T-helper 17 cell (primary cell): ENCODE measurements at places on chromosomes 11 and 22. TPM values are rescaled to one million over a fixed set of nuclear protein-coding genes. Genes with fewer than 3 reads are reported as not detected.
A peak's percentile ranks its signal among the peaks of the same experiment; 100 is the strongest.

The LRRN4CL gene
- total RNA-seq = not detected

The RIMBP3C gene
- 1.2 TPM for total RNA-seq

The CENPM gene
- total RNA-seq = 26.9 TPM

The OR10V1 gene
- not detected for total RNA-seq

GRCh38 chr11:59615120-59615636 is 396 bp downstream of the OSBP start:
- peak overlapping the region; percentile 98 for H3K4me3 ChIP-seq
- DNase-seq = peak; percentile 60
- no peaks in the 10 kb centered on the region for H3K36me3 ChIP-seq
- H3K4me1 ChIP-seq = peaks cover 38% of the 10 kb centered on the region
- H3K27me3 ChIP-seq = no peaks in the 10 kb centered on the region

- H3K27me3 ChIP-seq = no peaks in the 10 kb centered on the region
- peaks cover 3% of the 10 kb centered on the region for H3K36me3 ChIP-seq
- peaks cover 24% of the 10 kb centered on the region for H3K4me1 ChIP-seq
- no peak overlapping the region for H3K27ac ChIP-seq
These were observed 25.3 kb downstream of the PPARA start for GRCh38 chr22:46175631-46176030.

DNA sequence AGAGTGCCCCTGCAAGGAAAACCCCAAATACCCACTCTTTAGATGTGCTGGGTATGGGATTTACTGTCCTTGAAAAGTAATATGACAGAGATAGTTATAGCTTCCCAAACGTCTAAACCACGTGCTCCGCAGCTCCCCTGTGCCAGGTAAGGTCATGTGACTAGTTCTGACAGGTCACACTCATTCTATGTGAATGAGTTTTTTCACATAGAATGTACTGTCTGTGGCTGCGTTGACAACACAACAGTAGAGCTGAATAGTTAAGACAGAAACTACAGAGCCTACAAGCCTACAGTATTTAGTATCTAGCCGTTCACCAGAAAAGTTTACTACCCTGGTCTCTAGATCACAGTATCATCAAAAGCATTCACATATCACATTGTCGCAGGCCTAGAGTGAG is 236.2 kb downstream of the ETS1 start:
- peaks cover 2% of the 10 kb centered on the region for H3K36me3 ChIP-seq
- no peak overlapping the region for H3K4me3 ChIP-seq
- DNase-seq = no peak
- peaks cover 25% of the 10 kb centered on the region for H3K4me1 ChIP-seq
- H3K27ac ChIP-seq = peak overlapping the region; percentile 86

DNA sequence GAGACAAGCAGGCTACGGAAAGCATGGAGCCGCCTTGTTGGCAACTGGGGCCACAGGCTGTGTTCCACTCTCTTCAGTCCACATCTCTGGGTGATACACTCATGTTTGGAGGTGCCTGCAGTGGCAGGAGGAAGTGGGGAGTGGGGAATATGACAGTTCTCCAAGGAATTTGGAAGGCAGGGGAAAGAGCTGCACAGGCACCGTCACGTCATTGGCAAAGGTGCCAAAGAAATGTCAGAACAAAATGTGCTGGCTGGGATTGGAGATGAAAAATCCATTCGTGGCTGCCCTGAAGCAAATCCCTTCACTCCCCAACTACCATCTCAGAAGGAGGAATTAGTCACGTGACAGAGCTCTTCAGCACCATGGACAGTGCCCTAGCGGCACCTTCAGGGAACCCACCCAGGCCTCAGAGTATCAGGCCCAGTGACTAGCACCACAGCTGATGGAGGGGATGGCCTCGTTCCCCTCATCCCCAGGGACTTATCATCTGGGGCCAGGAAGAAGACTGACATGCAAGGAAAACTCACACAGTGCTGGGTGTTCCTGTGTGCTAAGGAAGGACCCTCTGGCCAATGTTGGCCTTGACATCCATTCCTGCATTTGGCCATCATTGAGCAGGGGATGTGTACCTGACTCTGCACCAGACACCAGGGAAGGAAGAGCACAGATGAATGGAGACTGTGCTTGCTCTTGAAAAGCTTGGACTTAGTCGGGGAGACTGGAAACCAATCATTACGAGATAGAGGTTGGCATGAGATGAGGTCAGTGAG is 48.5 kb upstream of the PRDM11 start:
- peak; percentile 25 for DNase-seq
- peaks cover 6% of the 10 kb centered on the region for H3K36me3 ChIP-seq
- peaks cover 20% of the 10 kb centered on the region for H3K4me1 ChIP-seq
- H3K4me3 ChIP-seq = no peak overlapping the region
- H3K27me3 ChIP-seq = peaks cover 46% of the 10 kb centered on the region

DNA sequence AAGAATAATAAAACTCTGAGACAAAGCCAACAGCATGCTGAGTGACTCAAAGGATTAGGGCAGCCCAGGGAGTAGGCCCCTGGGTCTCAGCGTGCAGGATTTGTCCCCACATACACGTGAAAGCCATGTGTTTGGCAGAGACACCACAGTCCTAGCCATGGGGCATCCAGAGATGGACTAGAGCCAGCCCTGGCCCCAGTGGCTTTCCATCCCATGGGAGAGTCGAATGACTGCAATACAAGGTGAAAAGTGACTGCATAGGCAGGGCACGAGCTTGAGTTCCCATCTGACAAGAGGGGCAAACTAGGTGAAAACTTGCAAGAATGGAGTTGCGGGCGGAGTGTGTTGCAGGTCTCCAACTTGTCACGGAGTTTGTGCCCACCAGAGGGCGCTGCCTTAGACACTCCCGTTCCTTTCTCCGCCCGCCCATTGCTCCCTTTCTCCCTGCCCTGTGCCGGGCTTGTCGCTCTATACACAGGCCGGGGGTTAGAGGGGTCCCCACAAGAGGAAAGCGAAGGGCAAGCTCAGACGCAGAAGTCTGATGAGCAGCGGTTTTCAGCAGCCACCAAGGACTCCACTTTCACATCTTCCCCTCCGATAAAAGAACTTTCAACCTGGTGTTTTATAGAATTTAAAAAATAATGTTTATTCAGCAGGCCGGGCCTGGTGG is 24.2 kb downstream of the TSKU start:
- H3K4me3 ChIP-seq = no peak overlapping the region
- peaks cover 14% of the 10 kb centered on the region for H3K4me1 ChIP-seq
- peak; percentile 39 for DNase-seq
- no peaks in the 10 kb centered on the region for H3K36me3 ChIP-seq
- peaks cover 44% of the 10 kb centered on the region for H3K27me3 ChIP-seq

- DNase-seq = no peak
- H3K36me3 ChIP-seq = no peaks in the 10 kb centered on the region
- H3K4me1 ChIP-seq = no peaks in the 10 kb centered on the region
- no peak overlapping the region for H3K4me3 ChIP-seq
- peaks cover 14% of the 10 kb centered on the region for H3K27me3 ChIP-seq
These were observed 112.6 kb downstream of the CADM1 start for GRCh38 chr11:115391598-115391997.

GRCh38 chr22:19341500-19341899 is 50.0 kb upstream of the CLTCL1 start:
- H3K27me3 ChIP-seq = no peaks in the 10 kb centered on the region
- H3K36me3 ChIP-seq = peaks cover 20% of the 10 kb centered on the region
- H3K4me3 ChIP-seq = no peak overlapping the region
